ENCODE measurements at places on chromosomes 5 and 9.
A peak's percentile ranks its signal among the peaks of the same experiment; 100 is the strongest.

DNA sequence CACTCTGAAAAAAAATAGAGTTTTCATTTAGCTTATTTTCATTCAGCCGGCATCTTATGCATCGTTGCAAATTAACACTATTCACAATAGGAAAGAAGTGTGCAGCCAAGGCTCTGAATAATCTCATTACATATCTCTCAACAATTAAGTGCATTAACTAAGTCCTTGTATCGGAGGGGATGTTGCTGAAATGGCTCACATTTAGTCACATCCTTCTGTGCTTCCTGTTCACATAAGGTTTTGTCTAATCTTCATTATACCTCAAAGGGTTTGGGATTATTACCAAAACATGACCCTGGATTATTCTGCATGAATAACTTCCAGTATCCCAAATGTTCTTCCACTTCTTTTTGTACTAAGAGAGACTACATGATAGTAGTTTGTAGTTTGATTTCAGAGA, 278.0 kb upstream of the GRIA1 start:
- DNase-seq: no peak

GRCh38 chr5:135062216-135063055, 28.4 kb upstream of the PITX1 start:
- no peak for DNase-seq

GRCh38 chr9:86978413-86978812, 31.1 kb upstream of the GAS1 start:
- no peak for DNase-seq

GRCh38 chr5:43482490-43483297, 971 bp downstream of the TMEM267 start:
- DNase-seq: no peak

GRCh38 chr5:10536511-10536910, 27.4 kb upstream of the ANKRD33B start:
- no peak for DNase-seq

- DNase-seq: no peak
Measured at GRCh38 chr5:87581661-87582060, 168.9 kb upstream of the CCNH start.

DNA sequence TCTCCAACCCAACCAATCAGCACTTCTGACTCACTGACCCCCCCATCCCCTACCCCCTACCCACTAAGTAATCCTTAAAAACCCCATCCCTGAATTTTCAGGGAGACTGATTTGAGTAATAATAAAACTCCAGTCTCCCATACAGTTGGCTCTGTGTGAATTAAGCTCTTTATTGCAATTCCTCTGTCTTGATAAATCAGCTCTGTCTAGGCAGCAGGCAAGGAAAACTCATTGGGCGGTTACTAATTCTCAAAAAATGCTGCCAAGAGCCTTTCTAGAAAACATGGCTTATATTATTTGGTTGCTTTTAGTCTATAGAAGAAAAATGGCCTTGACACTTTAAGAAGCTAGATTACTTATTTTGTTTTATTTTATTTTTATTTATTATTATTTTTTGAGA, 131.7 kb downstream of the SUSD1 start:
- DNase-seq: no peak

DNA sequence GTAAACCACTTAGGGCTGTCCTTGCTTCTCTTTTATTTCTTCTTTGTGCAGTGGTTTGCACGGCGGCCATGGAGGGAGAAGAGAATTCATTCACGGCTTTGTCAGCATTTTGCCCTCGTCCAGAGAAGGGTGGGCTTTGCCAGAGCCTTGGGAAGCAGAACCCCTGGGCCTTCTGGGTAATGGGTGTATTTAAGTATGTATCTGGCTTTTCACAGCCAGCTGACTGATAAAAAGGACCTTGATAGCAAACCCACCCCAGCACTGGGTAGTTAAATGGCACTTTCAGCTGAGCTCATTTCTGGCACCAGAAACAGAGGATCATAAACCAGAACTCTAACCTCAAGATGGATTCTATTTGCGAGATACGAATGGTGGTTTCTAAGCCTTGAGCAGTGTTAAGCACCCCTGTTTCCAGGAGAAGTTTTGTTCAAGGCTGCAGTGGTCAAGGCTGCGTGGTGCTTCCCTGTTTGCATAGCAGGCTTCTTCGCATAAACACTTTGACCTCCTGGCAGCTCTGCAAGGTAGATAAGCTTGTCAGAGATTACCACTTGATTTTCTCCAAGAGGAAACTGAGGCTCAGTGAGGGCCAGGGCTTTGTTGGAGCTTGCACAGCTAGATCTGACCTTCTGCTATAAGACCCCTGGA, 441.6 kb upstream of the KLF4 start:
- no peak for DNase-seq

DNA sequence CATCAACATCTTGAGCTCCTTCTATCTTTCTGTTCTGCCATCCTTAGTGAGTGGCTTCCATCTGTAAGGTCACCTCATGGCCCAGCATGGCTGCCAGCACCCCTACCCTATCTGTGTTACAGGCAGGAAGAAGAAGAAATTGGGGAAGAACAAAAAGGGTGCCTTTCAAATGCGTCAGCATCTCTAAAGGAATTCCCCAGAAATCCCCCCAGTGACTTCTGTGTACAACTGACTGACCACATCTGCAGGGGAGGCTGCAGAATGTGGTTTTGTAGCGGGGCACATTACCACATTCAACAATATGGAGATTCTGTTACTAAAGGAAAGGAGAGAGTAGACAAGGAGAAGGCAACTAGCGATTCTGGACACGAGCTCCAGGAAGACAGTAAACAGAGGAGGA, 40.1 kb downstream of the ALG2 start:
- no peak for DNase-seq

DNA sequence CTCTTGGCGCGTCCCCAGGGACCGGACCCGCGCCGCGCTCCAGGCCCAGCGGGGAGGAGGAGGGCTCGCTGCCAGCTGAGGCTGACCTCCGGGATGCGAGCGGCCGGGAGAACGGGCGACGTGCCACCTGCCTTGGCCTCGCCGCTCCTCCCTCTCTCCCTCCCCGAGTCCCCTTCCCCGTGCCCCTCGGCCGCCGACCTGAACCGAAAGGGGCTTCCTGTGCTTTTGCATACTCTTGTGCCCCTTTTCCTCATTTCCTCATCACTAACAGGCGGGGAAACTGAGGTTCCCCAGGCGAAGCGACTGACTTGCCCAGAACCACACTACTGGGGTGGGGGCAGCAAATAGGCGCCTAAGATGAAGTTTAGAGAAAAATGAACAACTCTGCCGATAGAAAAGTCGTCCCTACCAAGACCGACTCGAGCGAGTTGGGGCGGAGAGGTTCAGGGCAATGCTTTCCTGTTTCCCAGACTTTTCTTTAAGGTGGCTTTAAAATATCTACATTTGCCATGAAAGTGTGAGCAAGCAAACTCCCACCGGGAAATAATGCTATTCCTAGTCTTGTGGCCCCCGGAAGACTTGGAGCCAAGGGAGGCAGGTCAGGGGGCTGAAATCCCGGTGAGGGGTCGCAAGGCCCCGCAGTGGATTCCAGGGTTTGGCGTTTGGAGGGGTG, 580 bp upstream of the DUSP1 start:
- no peak for DNase-seq

DNA sequence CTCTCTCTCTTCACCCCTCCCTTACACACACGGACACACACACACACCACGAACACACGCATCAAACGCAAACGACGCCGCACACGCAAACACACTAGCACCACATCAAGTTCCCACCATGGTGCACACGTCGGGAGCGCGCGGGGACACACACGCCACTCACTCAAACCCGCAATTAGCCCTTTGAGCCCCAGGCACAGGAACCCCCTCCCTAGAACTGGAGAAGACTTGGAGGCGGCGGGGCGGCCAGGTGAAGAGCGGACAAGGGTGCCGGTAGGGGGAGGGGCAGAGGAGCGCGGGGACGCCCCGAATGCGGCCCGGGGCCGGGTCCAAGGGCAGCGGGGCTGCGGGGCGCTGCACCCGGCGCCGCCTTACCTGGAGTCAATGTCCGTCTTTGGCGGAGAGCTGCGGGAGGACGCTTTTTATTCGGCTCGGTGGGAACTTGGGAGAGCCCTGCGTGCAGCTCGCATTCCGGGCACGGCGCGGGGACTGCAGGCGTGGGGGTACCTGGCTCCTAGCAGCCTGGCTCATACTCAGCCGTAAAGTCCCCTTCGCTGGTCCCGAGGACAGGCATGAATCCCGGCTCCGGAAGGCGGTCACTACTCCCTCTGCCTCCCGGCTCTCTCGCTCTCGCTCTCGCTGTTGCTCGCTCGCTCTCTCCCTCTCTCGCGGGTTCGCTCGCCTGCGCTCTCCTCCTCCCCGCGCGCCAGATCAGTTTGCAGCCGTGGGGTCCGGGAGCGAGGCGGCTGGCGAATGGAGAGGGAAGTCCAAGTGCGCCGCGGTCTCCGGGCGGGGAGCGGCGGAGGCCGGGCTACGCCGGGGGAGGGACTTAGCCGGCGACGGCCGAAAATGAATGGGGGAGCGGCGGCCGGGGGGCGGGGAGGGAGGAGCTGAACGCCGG, at the start of gene BRINP1:
BRINP1 (minus strand) TSS at position 755 of the 901 bp plus-strand sequence. CDS start 56,080 bp downstream, outside the sequence.
- DNase-seq: peak; percentile 33

- DNase-seq: no peak
Measured at GRCh38 chr5:155087036-155087435, 73.5 kb downstream of the KIF4B start.

GRCh38 chr5:145917288-145917687, 19.1 kb upstream of the SH3RF2 start:
- no peak for DNase-seq

- no peak for DNase-seq
Measured at GRCh38 chr5:29218138-29218537, 1975.3 kb upstream of the CDH6 start.

Data from D721Med (cell line).